Thoracic aorta (tissue), 2 donors: ENCODE measurements at places on chromosomes 7 and 10.
A peak's percentile ranks its signal among the peaks of the same experiment; 100 is the strongest.

GRCh38 chr10:58930500-58930899 lies 245.9 kb upstream of the PHYHIPL start:
- no peak overlapping the region for H3K4me3 ChIP-seq
- no peak overlapping the region for H3K27ac ChIP-seq
- no peaks in the 10 kb centered on the region for H3K4me1 ChIP-seq
- no peak for DNase-seq

GRCh38 chr10:118570591-118570990 lies 24.9 kb downstream of the PRLHR start:
- peaks cover 4% of the 10 kb centered on the region for H3K4me1 ChIP-seq
- H3K27ac ChIP-seq = no peak overlapping the region
- H3K4me3 ChIP-seq = no peak overlapping the region

- H3K36me3 ChIP-seq = no peaks in the 10 kb centered on the region
- no peaks in the 10 kb centered on the region for H3K27me3 ChIP-seq
- H3K27ac ChIP-seq = no peak overlapping the region
Observed at GRCh38 chr7:7426676-7427075, 109.0 kb downstream of the COL28A1 start.

DNA sequence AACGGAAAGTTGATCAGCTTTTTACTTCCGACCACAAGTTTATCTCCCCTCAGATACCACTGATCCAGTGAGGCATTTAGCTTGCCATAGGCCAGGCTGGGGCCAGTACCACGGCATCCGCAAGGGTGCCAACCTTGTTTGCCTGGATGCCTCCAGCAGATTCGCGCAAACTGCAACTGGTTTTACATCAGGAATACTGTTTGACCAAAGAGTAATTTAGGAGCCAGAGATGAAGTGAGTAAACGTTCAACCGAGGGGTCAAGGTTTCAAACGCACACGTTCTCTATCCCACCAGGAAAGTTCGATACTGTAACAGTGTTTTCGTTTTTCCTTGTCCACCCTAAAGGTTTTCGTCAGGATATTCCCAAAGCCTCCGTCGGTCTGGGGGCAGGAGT lies 266 bp upstream of the MDFIC start:
- no peaks in the 10 kb centered on the region for H3K27me3 ChIP-seq
- peaks cover 24% of the 10 kb centered on the region for H3K4me1 ChIP-seq
- peak overlapping the region; percentile 92 for H3K4me3 ChIP-seq

DNA sequence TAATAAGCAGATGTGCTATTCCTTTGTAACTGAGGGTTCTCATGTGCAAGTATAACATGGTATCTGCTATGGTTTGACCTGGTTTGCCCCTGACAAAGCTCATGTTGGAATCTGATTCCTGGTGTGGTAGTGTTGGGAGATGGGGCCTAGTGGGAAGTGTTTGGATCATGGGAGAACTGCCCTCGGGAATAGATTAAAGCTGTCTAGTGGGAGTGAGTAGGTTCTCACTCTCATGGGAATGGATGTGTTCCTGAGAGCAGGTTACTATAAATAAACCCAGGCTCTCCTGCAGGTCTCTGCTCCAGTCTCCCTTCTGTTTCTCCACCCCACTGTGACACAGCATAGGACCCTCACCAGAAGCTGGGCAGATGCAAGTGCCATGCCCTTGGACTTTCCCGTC lies 97.7 kb downstream of the ATE1 start:
- no peaks in the 10 kb centered on the region for H3K4me1 ChIP-seq
- H3K36me3 ChIP-seq = no peaks in the 10 kb centered on the region
- no peaks in the 10 kb centered on the region for H3K27me3 ChIP-seq
- no peak overlapping the region for H3K27ac ChIP-seq

GRCh38 chr7:99762680-99763327 lies 21.2 kb downstream of the CYP3A4 start:
- H3K4me1 ChIP-seq = peaks cover 14% of the 10 kb centered on the region
- no peak overlapping the region for H3K4me3 ChIP-seq
- no peak overlapping the region for H3K27ac ChIP-seq
- H3K36me3 ChIP-seq = no peaks in the 10 kb centered on the region
- peak; percentile 3 for DNase-seq
- H3K27me3 ChIP-seq = no peaks in the 10 kb centered on the region

DNA sequence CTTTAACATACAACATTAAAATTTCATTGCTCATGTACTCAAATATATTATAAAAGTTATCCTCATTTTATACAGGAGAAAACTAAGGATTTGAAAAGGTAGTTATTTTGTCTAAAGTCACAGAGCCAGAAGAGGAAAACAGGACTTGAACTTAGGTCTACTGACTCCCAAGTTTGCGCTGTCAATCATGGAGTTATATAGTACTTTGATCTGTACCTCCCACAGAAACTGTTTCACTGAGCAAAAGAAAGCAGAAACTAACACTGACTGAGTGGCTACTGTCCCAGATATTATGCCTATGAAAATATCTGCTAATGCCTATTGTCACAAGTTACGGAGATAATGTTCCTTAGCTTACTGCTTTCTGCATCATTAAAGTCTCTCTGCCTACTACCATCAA lies 329.1 kb downstream of the MAGI2 start:
- H3K27ac ChIP-seq = no peak overlapping the region
- H3K27me3 ChIP-seq = no peaks in the 10 kb centered on the region
- DNase-seq = no peak

DNA sequence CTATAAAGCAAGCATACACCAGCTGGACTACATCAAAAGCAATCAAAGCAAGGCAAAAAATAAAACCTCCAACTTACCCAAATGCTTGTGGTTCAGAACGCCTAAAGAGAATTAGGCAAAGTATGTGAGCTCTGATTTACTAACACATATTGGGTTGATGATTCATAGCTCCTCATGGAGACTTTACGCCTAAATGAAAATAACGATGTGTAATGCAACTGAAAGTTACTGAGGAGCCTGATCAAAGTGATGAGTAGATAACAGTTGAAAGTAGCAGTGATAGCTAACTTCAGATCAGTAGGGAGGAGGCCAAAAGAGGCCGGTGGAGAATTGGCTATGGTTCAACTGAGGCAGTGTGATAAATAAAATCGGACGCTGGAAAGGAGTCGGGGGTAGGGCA lies 85.0 kb downstream of the MPP7 start:
- H3K4me3 ChIP-seq = no peak overlapping the region
- peaks cover 3% of the 10 kb centered on the region for H3K4me1 ChIP-seq
- no peak overlapping the region for H3K27ac ChIP-seq
- H3K36me3 ChIP-seq = no peaks in the 10 kb centered on the region
- no peaks in the 10 kb centered on the region for H3K27me3 ChIP-seq

DNA sequence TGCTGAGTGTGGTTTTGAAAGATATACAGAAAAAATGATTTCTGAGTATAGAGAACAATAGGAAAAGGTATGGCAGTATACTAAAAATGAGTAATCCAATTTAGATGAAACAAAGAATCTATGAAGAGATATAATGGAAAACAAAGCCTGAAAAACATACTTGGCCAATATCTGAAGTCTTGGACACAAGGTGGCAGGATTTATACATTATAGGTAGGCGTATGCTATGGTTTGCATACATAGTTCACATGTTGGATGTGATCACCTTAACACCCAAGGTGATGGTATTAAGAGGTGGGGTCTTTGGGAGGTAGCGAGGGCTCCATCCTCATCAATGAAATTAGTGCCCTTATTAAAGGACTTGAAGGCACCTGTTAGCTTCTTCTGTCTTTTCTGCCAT lies 34.5 kb upstream of the BPGM start:
- DNase-seq = no peak
- H3K4me3 ChIP-seq = no peak overlapping the region
- peaks cover 12% of the 10 kb centered on the region for H3K4me1 ChIP-seq
- no peaks in the 10 kb centered on the region for H3K36me3 ChIP-seq
- no peaks in the 10 kb centered on the region for H3K27me3 ChIP-seq

GRCh38 chr7:92725161-92725925 lies 111.0 kb downstream of the CDK6 start:
- no peaks in the 10 kb centered on the region for H3K27me3 ChIP-seq
- H3K4me1 ChIP-seq = peaks cover 4% of the 10 kb centered on the region
- H3K27ac ChIP-seq = no peak overlapping the region

DNA sequence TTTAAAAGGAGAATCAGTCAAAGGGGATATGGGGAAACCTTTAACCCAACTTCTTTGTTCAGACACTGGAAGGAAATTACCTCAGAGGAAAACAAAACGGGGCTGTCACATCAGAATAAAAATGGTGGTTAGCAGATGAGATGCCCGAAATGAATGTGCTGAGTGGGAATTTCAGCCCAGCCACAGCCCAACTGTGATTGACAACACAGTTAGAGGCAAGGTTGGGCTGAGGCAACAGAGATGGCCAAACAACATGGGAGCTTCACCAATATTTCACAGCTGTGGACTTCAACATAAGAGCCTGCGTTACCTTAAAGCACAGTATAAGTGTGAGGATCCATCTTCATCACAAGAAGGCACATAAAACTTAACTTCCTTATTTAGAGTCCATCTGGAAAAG lies 133.5 kb upstream of the PTPRZ1 start:
- no peaks in the 10 kb centered on the region for H3K4me1 ChIP-seq
- H3K36me3 ChIP-seq = no peaks in the 10 kb centered on the region
- H3K27ac ChIP-seq = no peak overlapping the region
- no peak overlapping the region for H3K4me3 ChIP-seq
- DNase-seq = no peak

DNA sequence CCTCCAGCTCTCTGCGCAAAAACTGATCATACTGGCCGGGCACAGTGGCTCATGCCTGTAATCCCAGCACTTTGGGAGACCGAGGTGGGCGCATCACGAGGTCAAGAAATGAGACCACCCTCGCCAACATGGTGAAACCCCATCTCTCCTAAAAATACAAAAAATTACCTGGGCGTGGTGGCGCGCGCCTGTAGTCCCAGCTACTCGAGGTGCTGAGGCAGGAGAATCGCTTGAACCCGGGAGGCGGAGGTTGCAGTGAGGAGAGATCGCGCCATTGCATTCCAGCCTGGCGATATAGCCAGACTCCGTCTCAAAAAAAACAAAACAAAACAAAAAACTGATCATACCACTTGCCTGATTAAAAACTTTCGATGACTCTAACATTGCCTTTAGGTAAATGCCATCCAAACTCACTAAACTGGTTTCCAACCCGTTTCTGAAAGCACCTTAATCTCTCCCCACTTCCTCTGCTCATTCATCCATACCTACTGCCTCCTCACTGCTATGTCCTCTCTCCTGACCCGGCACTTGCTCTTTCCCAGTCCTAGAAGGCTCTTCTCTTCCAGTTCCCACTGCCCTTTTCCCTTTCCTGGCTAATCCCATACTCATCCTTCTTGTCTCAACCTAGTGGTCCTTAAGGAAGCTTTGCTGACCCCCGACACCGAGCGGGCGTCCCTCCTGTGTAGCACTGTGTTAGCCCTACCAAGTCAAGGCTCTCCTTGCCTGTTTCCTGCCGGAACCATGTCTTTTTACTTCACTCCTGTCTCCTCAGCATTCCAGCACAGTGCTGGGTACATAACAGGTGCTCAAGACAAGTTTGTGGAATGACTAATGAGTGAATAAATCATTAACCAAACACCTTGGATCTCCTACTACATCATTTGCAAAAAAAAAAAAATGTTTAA lies 686 bp upstream of the MIOS start:
- no peaks in the 10 kb centered on the region for H3K27me3 ChIP-seq
- peak overlapping the region; percentile 83 for H3K27ac ChIP-seq
- H3K4me1 ChIP-seq = peaks cover 36% of the 10 kb centered on the region
- no peak for DNase-seq
- H3K36me3 ChIP-seq = no peaks in the 10 kb centered on the region

GRCh38 chr10:27433976-27434375 lies 70.1 kb upstream of the RAB18 start:
- no peaks in the 10 kb centered on the region for H3K4me1 ChIP-seq
- no peaks in the 10 kb centered on the region for H3K36me3 ChIP-seq

- H3K4me3 ChIP-seq = peak overlapping the region; percentile 8
- no peak for DNase-seq
- no peaks in the 10 kb centered on the region for H3K27me3 ChIP-seq
- peaks cover 19% of the 10 kb centered on the region for H3K4me1 ChIP-seq
- H3K27ac ChIP-seq = no peak overlapping the region
- H3K36me3 ChIP-seq = no peaks in the 10 kb centered on the region
Observed at GRCh38 chr10:124621637-124622036, 122.5 kb downstream of the FAM53B start.

- DNase-seq = no peak
- no peak overlapping the region for H3K4me3 ChIP-seq
- no peak overlapping the region for H3K27ac ChIP-seq
Observed at GRCh38 chr10:118710487-118710886, 44.3 kb downstream of the CACUL1 start.

- no peaks in the 10 kb centered on the region for H3K27me3 ChIP-seq
- H3K27ac ChIP-seq = no peak overlapping the region
- no peak overlapping the region for H3K4me3 ChIP-seq
- DNase-seq = no peak
- no peaks in the 10 kb centered on the region for H3K4me1 ChIP-seq
Observed at GRCh38 chr10:63071145-63071544, 62.0 kb upstream of the NRBF2 start.

- no peak overlapping the region for H3K4me3 ChIP-seq
- DNase-seq = no peak
- no peaks in the 10 kb centered on the region for H3K36me3 ChIP-seq
- no peaks in the 10 kb centered on the region for H3K4me1 ChIP-seq
- no peaks in the 10 kb centered on the region for H3K27me3 ChIP-seq
Observed at GRCh38 chr7:134212576-134213546, 85.7 kb downstream of the LRGUK start.

DNA sequence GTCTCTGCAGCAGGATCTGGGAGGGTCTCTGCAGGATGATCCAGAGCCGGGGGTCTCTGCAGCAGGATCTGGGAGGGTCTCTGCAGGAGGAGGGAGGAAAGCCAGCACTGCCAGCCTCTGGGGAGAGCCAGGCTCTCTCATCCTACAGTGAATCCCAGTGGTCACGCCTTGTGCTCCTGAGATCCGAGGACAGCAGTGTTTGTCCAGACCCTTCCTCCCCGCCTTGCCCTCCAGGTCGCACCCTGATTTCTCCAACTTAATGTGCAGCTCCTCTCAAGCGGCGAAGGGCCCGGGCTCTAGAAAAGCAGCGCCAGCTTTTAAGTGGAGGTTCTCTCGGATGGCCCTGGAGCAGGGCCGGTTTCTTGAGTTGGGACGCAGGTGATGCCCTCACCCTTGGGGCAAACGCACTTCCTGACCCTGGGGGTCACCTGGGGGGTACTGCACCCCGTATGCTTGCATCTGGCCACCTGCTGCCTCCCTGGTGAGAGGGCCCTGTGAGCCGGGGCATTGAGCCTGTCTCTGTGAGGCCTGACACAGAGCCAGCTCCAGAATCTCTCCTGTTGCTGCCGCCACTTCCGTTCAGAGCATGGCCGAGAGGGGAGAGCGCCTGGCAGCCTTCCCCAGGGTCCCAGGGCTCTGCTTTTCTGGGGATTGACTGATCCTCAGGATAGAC lies 111.6 kb downstream of the ACTR3B start:
- no peaks in the 10 kb centered on the region for H3K27me3 ChIP-seq
- no peak for DNase-seq
- H3K27ac ChIP-seq = no peak overlapping the region
- H3K36me3 ChIP-seq = no peaks in the 10 kb centered on the region
- no peaks in the 10 kb centered on the region for H3K4me1 ChIP-seq

DNA sequence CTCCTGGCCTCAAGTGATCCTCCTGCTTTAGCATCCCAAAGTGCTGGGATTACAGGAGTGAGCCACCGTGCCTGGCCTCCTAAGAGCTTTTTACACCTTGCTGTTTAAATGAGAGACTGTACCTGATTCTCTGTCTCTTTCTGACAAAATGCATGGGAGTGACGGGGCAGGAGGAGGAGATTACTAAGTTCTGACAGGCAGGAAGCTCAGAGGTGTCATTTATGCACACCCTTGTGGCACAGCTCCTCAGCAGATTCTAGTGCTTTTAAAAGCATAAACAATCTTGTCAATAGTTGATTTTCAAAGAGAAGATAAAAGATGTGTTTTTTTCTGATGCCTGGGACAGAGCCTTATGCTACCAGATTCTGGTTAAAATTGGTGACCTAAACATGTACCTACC lies 39.7 kb upstream of the STEAP4 start:
- H3K4me3 ChIP-seq = no peak overlapping the region
- DNase-seq = no peak
- H3K36me3 ChIP-seq = no peaks in the 10 kb centered on the region
